Calu3 (cell line): ENCODE measurements at places on chromosomes 3 and 15. TPM values are rescaled to one million over a fixed set of nuclear protein-coding genes. Genes with fewer than 3 reads are reported as not detected.

DNA sequence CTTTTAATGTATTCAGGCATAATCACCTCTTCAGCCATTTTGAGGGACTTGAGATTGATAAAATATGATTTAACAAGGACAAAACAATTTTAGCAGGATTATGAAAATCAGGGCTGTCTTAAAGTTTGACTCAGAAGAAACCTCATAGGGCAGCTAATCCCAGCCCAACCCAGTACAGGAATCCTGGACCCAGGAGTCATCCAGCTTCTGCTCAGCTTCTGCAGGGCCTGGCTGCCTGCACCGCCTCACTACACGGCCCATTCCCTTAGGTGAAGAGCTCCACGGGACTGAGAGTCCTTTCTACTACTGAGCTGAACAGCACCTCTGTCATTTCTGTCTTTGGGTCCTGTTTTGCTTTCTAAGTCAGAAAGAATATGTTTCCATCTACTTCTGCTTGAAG is 37.5 kb downstream of the ARHGAP31 start:
- H3K27me3 ChIP-seq = no peaks in the 10 kb centered on the region
- H3K27ac ChIP-seq = no peak overlapping the region
- H3K36me3 ChIP-seq = no peaks in the 10 kb centered on the region
- H3K4me3 ChIP-seq = no peak overlapping the region
- no peak for DNase-seq

DNA sequence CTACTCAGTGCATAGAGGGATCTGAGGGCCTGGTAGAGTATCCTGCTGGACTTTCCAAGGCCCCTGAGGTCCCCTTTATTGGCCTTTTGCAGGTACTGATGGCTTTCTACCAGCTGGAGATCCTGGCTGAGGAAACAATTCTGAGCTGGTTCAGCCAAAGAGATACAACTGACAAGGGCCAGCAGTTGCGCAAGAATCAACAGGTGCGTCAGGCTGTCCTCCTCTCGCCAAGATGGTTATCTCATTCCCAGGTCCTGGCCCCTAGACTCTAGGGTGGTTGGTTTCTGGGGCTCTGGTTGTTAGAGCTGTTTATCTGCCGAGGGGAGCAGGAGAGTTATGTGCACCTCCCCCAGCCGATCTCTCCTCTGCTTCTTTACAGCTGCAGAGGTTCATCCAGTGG is 9.3 kb downstream of the EIF2B5 start:
- H3K4me3 ChIP-seq = no peak overlapping the region
- H3K27me3 ChIP-seq = no peaks in the 10 kb centered on the region
- peaks cover 59% of the 10 kb centered on the region for H3K36me3 ChIP-seq
- DNase-seq = no peak

GRCh38 chr15:76360416-76360815 is 23.8 kb downstream of the ISL2 start:
- no peaks in the 10 kb centered on the region for H3K27me3 ChIP-seq
- no peak overlapping the region for H3K4me3 ChIP-seq
- H3K4me1 ChIP-seq = no peaks in the 10 kb centered on the region
- DNase-seq = no peak
- H3K36me3 ChIP-seq = no peaks in the 10 kb centered on the region
- H3K27ac ChIP-seq = no peak overlapping the region

GRCh38 chr3:12995389-12996180 is 77.6 kb downstream of the IQSEC1 start:
- H3K4me1 ChIP-seq = peaks cover 15% of the 10 kb centered on the region
- no peaks in the 10 kb centered on the region for H3K27me3 ChIP-seq
- no peak for DNase-seq
- peaks cover 10% of the 10 kb centered on the region for H3K36me3 ChIP-seq
- peak overlapping the region; percentile 79 for H3K4me3 ChIP-seq

The SLC15A2 gene
- 4.6 and 10.7 TPM in 2 replicates for total RNA-seq

The OXNAD1 gene
- total RNA-seq = 16.3 and 16.8 TPM in 2 replicates
